ENCODE measurements at places on chromosomes 12 and 14. TPM values are rescaled to one million over a fixed set of nuclear protein-coding genes. Genes with fewer than 3 reads are reported as not detected.

FOXN4 gene
- not detected for total RNA-seq

P2RX2 gene
- 0.19 TPM for total RNA-seq

CHGA gene
- 0.38 TPM for total RNA-seq

GRCh38 chr14:26410189-26410685, 187.6 kb downstream of the NOVA1 start:
- no peaks in the 10 kb centered on the region for H3K27me3 ChIP-seq
- no peak for DNase-seq
- H3K4me1 ChIP-seq = no peaks in the 10 kb centered on the region
- no peak overlapping the region for H3K27ac ChIP-seq

DNA sequence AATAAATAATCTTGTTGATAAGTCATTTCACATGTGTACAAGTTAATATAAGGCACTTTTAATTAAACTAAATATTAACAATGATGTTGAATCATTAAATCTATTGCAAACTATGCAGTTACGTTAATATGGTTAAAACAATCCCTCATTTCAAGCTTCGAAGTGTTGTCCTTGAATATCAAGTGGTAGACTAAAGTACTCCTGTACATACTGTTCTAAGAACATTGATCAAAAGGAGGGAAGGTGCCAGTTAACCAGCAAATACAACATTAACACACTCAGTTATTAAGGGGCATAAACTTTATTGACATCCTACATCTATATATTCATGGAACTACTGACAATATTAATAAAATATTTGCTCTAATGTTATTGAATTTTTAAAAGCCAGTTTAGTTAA, 8.7 kb downstream of the BCAT1 start:
- H3K27me3 ChIP-seq = no peaks in the 10 kb centered on the region
- no peaks in the 10 kb centered on the region for H3K36me3 ChIP-seq
- H3K27ac ChIP-seq = no peak overlapping the region
- no peaks in the 10 kb centered on the region for H3K4me1 ChIP-seq
- DNase-seq = no peak

DNA sequence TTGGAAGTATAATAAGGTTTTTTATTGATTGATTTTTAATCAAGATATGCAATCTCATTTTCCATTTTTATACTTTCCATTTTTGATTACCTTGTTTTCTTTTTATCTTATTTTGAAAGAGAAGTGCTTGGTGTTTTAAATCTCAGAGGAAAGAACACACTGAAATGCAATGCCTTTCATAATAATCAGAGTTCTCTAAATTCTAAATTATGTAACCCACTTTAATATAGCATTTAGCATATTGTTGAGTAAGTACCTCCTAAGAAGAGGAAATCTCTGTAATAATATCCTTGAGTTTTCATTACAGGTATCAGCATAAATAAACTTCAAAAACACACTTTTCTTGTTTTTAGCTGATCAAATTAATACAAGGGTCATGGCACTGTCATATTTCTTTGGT, 96.9 kb downstream of the GTF2A1 start:
- no peak overlapping the region for H3K27ac ChIP-seq
- DNase-seq = no peak
- no peaks in the 10 kb centered on the region for H3K27me3 ChIP-seq
- no peaks in the 10 kb centered on the region for H3K4me1 ChIP-seq

GRCh38 chr12:12265571-12266388, 1.1 kb downstream of the LRP6 start:
- no peaks in the 10 kb centered on the region for H3K36me3 ChIP-seq
- peak overlapping the region; percentile 100 for H3K27ac ChIP-seq
- no peaks in the 10 kb centered on the region for H3K27me3 ChIP-seq
- DNase-seq = peak; percentile 52

DNA sequence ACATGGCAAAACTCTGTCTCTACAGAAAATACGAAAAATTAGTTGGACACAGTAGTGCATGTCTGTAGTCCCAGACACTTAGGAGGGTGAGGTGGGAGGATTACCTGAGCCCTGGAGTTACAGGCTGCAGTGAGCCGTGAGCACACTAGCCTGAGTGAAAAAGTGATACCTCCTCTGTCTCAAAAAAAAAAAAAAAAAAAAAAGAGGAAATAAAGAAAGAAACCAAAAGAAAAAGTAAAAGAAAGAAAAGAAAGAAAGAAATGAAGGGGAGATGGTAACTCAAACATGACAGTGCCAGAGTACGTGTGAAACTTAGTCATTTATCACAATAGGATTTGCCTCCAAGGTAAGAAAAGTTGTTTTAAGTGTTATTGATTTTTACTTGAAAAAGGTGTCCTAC, 407.0 kb upstream of the MGAT4C start:
- H3K27me3 ChIP-seq = no peaks in the 10 kb centered on the region
- no peak overlapping the region for H3K4me3 ChIP-seq
- no peaks in the 10 kb centered on the region for H3K36me3 ChIP-seq
- no peaks in the 10 kb centered on the region for H3K4me1 ChIP-seq
- no peak overlapping the region for H3K27ac ChIP-seq

DNA sequence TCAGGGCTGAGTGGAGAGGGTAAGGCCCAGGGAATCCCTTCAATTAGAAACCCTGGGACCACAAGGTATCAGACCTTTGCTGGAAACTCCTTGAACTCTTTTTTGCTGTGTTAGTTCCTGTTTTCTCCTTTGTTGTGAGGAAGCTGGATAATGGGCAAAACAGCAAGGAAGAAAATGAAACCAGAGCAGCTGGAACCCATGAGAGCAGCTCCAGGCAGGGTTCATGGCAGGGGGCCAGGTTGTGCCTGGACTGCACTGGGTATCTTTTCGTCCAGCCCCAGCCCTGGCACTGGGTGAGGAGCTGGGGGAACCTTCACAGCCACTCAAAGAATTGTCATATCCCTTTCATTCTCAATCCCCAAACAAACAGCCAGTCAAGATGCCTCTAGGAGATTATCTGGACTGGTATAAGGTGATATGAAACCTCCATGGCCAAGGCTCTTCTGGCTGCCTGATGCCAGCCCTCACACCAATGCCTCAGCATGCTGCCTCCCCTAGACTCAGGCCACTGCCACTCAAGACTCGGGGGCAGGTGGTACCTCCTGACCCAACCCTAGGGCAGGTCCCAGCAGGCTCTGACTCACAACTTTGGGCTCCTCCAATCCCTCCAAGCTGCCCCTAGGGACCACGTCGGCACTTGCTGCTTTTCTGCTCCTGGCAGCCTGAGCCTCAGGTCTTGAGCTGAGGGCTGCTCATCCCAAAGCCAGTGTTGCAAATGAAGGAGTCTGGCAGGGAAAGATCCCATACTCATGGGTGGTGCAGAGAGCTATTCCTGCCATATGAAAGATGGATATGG, 16.5 kb downstream of the FAM186B start:
- H3K27ac ChIP-seq = no peak overlapping the region
- H3K4me1 ChIP-seq = no peaks in the 10 kb centered on the region
- H3K27me3 ChIP-seq = no peaks in the 10 kb centered on the region
- no peak for DNase-seq
- no peak overlapping the region for H3K4me3 ChIP-seq

DNA sequence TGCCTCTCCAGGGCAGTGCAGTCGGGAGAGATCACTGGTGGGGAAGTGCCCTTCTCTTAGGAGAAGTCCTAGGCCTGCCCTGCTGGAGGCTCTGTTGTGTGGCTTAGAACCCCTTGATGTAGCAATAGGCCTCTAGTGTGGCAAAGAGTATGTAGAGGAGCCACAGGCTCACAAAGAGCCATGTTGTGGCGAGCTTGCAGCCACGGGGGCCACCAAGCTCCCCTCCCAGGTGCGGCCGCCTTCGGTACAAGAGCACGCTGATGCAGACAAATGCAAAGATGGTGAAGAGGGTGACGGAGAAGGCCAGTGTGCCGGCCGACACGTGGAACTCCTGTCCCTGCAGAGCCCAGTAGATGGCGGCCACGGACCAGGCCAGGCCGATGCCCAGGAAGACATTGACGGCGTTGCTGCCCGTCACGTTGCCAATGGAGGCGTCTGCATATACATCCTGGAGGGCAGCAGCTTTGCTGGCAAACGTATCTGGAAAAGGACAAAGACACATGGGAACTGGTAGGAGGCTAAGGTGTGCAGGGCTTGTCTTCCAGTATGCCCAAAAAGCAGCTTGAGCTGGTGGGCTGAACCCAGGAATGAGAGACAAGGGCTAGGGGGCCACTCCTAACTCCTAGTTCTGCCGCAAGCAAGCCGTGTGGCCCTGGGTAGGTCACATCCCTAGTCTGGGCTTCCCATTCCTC, 142.8 kb downstream of the SLC8A3 start:
- peak; percentile 67 for DNase-seq
- no peak overlapping the region for H3K27ac ChIP-seq

DNA sequence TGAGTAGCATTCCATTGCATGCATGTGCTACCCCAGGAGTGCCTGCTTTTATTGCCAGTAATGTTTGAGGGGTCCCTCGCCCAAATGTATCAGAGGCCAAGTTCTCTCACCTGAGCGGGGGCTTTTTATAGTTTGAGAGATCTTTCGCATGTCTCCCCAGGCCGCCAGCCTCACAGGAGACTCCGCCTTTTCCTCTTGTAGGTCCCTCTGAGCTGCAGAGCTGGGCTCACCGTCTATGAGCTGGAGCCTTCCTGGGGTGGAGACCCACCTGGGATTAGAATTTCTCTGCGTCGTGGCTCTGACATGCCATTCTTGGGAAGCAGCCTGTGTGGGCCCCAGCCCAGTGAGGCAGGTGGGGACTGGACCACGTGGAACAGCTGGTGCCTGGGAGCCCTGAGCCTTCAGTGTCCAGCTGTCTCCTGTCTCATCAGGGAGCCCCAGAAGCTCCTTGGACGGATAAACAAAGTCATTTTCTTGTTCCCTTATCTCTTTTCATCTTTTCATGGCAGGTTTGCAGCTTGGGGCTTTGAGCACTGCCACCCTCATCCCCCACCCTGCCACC, 261.7 kb upstream of the CRY1 start:
- H3K27ac ChIP-seq = no peak overlapping the region
- H3K27me3 ChIP-seq = no peaks in the 10 kb centered on the region
- H3K4me1 ChIP-seq = no peaks in the 10 kb centered on the region

DNA sequence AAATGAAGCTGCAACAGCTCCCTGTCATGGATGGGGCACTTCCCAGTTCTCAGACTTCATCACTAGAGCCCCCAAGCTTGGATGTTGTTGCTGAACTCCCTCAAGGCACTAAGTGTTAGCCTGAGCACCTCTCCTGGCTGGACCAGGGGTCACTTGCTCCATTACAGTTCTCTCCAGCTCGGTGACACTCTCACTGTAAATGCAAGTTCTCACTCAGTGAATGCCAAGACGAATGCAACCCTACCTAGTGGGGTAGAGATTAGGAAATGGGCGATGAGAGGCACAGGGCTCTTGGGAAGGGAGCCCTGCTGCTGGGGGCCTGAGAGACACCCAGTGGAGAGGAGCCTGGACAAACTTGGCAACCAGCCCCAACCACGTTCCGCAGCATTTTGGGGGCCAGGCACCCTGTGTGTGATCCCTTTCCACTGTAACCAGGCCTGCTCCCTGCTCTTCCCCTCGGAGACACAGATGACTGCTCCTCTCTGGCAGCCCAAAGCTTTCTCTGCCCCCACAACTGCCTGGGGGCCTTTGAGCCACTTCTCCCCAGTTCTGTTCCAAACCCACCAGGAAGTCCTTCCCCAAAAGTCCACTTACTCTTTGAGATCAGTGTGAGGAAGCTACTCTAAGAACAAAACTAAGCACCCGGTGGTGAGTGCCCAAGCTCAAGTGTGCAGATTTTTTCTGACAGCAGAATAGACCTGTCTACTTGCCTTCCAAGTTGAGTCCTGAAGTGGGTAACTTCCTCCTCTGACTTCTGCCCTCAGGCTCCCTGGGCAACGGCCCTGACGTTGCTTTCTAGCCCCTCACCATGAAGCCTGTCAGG, 8.0 kb upstream of the SELPLG start:
- DNase-seq = no peak
- H3K4me1 ChIP-seq = no peaks in the 10 kb centered on the region
- H3K27ac ChIP-seq = no peak overlapping the region
- no peaks in the 10 kb centered on the region for H3K36me3 ChIP-seq
- no peak overlapping the region for H3K4me3 ChIP-seq

DNA sequence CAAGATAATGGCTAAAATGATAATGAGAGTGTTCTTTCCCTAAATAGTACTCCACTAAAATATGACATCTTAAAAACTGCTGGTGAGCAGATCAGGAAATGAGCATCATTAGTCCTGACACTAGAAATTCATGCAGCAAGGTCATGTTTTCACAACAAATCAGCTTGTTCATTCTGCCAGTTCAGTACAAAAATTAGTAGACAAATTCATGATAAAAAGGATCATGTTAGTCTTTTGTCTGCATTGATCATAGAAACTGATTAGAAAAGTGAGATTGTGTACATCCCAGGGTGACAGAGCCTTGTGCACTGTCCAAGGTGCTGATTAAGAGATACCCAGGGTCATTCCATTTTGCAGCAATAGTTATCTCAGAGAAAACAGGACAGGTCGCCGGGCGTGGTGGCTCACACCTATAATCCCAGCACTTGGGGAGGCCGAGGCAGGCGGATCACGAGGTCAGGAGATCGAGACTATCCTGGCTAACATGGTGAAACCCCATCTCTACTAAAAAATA, 163.6 kb downstream of the RIMBP2 start:
- H3K27me3 ChIP-seq = no peaks in the 10 kb centered on the region
- no peak overlapping the region for H3K4me3 ChIP-seq
- H3K27ac ChIP-seq = no peak overlapping the region
- DNase-seq = no peak

DNA sequence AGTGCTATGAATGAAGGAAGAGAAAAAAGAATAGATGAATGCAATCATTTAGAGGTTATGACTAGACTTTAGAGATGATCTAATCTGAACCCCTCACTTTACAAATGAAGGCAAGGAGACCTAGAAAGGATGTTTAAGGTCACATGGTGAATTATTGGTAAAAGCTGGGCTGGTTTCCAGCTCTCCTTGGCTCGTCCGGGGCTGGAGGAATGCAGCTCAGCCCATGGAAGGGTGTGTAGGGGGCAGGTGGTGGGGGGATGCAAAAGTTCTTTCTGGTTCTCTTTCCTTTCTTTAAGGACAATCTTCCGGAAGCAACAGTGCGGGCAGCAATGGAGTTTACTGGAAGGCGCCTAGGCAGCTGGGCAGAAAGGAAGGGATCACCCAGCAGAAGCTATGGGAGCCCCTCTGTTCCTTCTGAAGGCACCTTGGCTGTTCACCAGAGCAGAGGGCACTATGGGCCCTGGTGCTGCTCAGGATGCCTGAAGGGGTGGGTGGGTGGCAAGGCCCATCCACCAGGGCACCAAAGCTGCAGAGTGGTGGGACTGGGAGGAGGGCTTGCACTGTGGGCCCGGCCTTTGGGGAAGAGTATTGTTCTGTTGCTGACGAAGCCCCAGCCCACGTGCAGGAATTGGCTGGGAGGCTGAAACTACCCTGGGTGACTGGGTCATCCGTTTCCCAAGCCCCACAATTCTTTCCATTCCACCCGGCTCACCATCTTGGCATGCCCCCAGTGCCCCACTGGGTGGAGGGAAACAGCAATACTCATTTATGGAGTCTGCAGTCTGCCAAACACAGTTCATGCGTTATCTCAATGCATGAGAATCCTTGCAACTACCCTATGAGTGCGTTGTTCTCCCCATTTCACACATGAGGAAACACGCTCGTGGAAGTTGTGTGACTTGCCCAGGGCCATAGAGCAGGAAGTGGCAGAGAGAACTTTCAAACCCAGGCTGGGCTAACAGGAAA, 78.2 kb downstream of the IRF2BPL start:
- H3K27ac ChIP-seq = peak overlapping the region; percentile 50
- DNase-seq = peak; percentile 78
- H3K27me3 ChIP-seq = no peaks in the 10 kb centered on the region
- no peak overlapping the region for H3K4me3 ChIP-seq
- no peaks in the 10 kb centered on the region for H3K36me3 ChIP-seq
- peaks cover 49% of the 10 kb centered on the region for H3K4me1 ChIP-seq

All from kidney (tissue), 22 donors.